Right renal cortex interstitium (tissue), 3 donors: ENCODE measurements at places on chromosomes 1 and 21. TPM values are rescaled to one million over a fixed set of nuclear protein-coding genes. Genes with fewer than 3 reads are reported as not detected.

Gene IL23R
- polyA plus RNA-seq, result not detected

Gene SNX7
- polyA plus RNA-seq, result 48.5 TPM

Gene NMNAT2
- 3.2 TPM for polyA plus RNA-seq

Gene ADIPOR1
- polyA plus RNA-seq, result 86.3 TPM

Gene PTPRC
- 5.4 TPM for polyA plus RNA-seq

DNA sequence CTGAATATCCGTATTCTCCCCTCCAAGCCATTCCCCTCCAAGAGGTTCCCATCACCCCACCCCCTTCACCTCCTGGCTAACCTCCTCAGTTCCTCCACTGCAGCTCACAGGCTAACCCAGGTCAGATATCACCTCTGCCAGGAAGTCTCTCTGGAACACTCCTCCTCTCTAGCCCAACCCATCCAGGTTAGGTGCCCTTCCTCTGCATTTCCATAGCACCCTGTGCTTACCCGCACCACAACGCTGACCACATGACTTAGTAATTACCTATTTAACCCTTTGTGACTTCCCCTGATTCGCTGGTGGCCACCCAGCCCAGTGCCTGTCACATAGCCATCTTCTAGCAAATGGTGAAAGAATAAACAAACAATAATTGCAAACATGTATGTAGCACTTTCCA lies 49.5 kb upstream of the IFFO2 start:
- DNase-seq, result no peak

DNA sequence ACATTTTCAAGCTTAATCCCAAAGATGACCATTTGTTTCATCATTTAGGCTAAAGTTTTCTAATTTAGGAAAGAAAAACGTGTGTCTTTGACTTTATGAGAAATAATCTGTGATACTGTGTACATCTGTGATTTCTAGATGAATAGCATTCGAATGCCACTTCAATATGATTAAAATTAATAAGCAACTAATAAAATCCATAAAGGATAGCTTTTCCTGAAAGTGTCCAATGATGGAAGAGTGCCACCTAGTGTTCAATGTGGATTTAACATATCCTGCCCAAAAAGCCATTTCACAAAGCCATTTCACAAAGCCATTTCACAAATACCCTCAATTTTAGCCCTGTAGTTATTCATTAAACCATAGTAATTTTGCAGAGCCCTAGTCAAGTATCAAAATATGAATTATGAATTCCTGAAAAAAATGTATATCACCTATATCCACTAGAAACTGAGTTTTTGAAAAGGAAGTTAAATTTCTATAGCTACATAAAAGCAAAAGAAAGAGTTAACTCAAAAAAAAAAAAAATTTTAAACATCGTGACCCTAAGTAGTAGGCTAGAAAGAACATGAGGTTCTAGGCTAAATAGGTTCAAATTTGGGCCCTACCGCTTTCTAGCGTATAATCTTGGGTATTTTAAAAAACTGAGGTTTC lies 19.1 kb downstream of the NME7 start:
- DNase-seq, result peak; percentile 32

- DNase-seq, result no peak
These were observed 52.8 kb downstream of the WNT9A start for GRCh38 chr1:227894831-227895451.

GRCh38 chr1:239977416-239977815 lies 114.3 kb upstream of the FMN2 start:
- DNase-seq, result no peak

- no peak for DNase-seq
These were observed 21.9 kb downstream of the MT1HL1 start for GRCh38 chr1:236982380-236982779.

DNA sequence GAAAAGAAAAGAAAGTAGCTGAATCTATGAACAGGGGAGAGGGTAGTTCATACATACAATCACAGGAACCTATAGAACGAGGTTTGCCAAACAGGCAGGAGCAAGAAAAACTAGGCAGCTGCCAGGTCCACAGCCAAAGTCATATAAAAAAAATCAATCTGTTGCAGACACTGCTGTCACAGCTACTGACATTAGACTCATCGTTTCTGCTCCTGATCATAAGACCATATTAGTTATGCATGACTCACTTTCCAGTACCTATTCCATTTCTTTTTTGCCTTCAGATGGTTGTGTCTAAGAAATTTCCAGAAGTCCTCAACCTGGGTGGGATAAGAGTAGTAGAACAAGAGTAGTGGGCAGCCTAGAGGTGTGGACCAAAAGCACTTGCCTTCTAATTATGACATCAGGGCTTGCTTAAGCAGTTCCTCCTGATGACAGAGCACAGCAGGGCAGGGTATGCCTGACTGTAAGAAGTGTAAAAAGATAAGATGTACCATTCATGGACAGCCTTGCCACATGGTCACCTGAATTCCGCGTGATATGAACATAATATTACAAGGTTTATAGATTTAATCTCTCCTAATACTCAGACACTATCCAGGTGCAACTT lies 323.2 kb upstream of the SGIP1 start:
- DNase-seq, result no peak
